ENCODE measurements at places on chromosomes 13 and 19. TPM values are rescaled to one million over a fixed set of nuclear protein-coding genes. Genes with fewer than 3 reads are reported as not detected.

- H3K27ac ChIP-seq = peak overlapping the region; percentile 19
- H3K4me1 ChIP-seq = peaks cover 11% of the 10 kb centered on the region
- no peak for DNase-seq
- no peaks in the 10 kb centered on the region for H3K27me3 ChIP-seq
- peaks cover 99% of the 10 kb centered on the region for H3K36me3 ChIP-seq
These were observed 11.5 kb upstream of the CCDC97 start for GRCh38 chr19:41298348-41298964.

DNA sequence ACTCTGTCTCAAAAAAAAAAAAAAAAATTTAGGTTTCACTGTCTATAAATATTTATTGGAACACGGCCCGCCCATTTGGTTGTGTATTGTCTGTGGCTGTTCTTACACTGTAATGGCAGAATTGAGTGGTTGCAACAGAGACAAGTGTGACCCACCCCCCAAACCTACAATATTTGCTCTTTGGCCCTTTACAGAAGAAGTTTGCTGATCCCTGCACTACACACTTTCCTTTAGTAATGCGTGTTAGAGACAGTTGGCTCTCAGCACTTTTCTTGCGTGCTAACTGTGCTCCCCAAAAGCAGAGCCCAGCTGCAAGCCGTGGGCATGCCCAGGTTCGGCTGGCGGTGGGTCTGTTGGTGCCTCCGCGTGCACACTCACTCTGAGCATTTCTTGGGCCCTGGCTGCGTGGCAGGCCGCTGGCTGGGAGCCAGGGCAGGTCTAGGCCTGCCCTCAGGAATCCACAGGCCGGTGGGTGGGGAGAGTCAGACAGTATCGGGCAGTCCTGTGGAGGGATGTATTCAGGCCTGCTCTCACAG lies 72.6 kb downstream of the SIPA1L3 start:
- no peaks in the 10 kb centered on the region for H3K27me3 ChIP-seq
- DNase-seq = no peak
- peaks cover 78% of the 10 kb centered on the region for H3K4me1 ChIP-seq
- H3K4me3 ChIP-seq = no peak overlapping the region
- no peak overlapping the region for H3K27ac ChIP-seq

ZNF568 gene
- total RNA-seq = not detected

GRCh38 chr19:15466851-15467733 lies 2.7 kb upstream of the RASAL3 start:
- peaks cover 7% of the 10 kb centered on the region for H3K4me1 ChIP-seq
- no peak overlapping the region for H3K4me3 ChIP-seq
- H3K27ac ChIP-seq = no peak overlapping the region

KANK3 gene
- total RNA-seq = not detected

- no peaks in the 10 kb centered on the region for H3K4me1 ChIP-seq
- no peaks in the 10 kb centered on the region for H3K27me3 ChIP-seq
- no peak overlapping the region for H3K4me3 ChIP-seq
- DNase-seq = no peak
These were observed 648.8 kb upstream of the SPRY2 start for GRCh38 chr13:80989747-80990146.

CACNA1A gene
- not detected for total RNA-seq

CEACAM20 gene
- total RNA-seq = not detected

DNA sequence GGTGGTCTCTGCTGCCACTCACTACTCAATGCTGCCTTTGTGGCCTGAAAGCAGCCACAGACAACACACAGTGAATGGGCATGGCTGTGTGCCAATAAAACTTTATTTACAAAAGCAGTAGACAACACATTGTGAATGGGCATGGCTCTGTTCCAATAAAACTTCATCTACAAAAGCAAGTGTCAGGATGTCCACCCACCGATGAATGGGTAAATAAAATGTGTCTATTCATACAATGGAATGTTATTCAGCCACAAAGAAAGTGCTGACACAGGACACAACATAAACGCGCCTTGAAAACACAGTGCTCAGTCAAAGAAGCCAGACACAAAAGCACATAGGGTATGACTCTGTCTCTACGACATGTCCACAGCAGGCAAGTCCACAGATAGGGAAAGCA lies 20.1 kb downstream of the ZSCAN5A start:
- H3K27ac ChIP-seq = no peak overlapping the region
- H3K4me3 ChIP-seq = no peak overlapping the region
- H3K36me3 ChIP-seq = no peaks in the 10 kb centered on the region
- H3K4me1 ChIP-seq = no peaks in the 10 kb centered on the region

- no peak for DNase-seq
- H3K27me3 ChIP-seq = peaks cover 42% of the 10 kb centered on the region
- no peak overlapping the region for H3K27ac ChIP-seq
- H3K4me3 ChIP-seq = no peak overlapping the region
- H3K4me1 ChIP-seq = no peaks in the 10 kb centered on the region
These were observed 98.8 kb downstream of the ING1 start for GRCh38 chr13:110812121-110812868.

DNA sequence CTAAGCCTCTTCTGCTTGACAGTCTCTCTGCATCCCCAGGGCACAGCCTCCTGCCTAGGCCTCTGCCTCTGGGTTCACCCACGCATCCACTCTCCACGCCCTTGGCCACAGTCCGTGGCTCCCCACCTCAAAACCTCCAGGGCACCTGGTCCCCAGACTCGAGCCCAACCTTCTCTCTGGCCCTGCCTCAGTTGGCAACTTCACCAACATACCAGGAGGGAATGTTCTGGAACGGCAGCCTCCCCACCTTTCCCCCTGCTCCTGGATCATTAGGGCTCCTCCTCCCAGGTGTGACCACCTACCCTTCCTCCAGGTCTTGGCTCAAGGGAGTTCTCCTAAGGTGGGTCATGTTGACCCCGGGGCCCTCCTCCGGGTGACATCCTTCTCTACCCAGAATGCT lies 69.1 kb downstream of the SOX1 start:
- H3K27ac ChIP-seq = no peak overlapping the region
- H3K27me3 ChIP-seq = peaks cover 81% of the 10 kb centered on the region
- DNase-seq = peak; percentile 44
- no peak overlapping the region for H3K4me3 ChIP-seq
- no peaks in the 10 kb centered on the region for H3K36me3 ChIP-seq

DNA sequence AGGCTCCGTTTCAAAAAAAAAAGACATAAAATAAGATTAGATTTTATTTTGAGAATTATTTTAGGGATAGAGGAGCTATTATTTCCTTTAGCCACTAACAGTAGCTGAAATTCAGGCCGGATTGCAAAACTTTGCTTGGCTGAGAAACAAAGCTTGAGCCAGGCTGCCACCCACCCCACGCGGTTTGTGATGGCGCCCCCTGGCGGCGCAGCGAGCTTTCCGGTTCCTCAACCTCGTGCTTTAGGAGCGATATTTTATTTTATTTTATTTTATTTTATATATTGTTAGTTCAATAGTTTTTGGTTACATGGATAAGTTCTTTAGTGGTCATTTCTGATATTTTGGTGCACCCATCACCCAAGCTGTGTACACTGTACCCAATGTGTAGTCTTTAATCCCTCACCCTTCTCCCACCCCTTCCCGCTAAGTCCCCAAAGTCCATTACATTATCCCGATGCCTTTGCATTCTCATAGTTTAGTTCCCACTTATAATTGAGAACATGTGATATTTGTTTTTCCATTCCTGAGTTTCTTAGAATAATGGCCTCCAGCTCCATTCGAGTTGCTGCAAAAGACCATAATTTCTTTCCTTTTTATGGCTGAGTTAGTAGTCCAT lies 19.8 kb upstream of the CEACAM4 start:
- no peaks in the 10 kb centered on the region for H3K36me3 ChIP-seq
- H3K27ac ChIP-seq = no peak overlapping the region
- DNase-seq = no peak
- peaks cover 2% of the 10 kb centered on the region for H3K27me3 ChIP-seq
- H3K4me3 ChIP-seq = no peak overlapping the region

SELENOV gene
- not detected for total RNA-seq

DNA sequence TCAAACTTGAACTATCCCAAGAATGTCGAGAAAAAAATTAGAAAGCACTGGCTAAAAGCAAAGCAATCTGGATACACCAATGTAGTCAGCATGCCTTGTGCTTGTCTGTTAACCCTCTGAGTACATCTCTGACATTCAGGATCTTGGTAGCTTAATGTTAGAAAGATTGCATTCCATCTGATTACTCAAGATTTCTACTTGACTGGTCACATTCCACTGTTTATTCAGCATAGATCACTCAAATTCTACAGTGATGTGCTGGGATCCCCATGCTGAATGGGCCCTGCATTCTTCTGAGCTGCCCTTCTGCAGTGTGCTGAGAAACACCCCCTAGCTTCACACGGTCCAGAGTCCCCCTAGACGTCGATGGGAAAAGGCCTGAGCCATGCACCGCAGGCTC lies 295.4 kb upstream of the MAB21L1 start:
- H3K27me3 ChIP-seq = no peaks in the 10 kb centered on the region
- H3K36me3 ChIP-seq = no peaks in the 10 kb centered on the region
- H3K4me3 ChIP-seq = no peak overlapping the region
- DNase-seq = peak; percentile 83
- H3K27ac ChIP-seq = peak overlapping the region; percentile 88
- peaks cover 51% of the 10 kb centered on the region for H3K4me1 ChIP-seq

LAIR2 gene
- not detected for total RNA-seq

MIR17HG gene
- total RNA-seq = 1.6 TPM

DNA sequence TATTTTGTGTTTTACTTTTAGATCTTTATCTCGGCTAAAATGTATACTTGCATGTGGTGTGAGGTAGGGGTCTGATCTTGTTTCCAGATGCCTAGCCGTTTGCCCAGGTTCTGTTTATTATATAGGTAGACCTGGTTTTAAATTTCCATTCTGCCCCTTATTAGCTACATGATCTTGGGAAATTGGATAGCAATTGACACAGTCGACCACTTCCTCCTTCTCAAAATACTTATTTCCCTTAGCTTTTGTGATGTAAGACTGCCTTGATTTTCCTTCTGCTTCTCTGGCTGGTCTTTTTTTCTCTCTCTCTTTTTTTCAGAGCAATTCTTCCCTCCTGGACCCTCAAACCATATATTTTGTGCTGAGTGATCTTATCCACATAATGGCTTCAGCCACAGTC lies 3.0 kb upstream of the PGLYRP1 start:
- no peak for DNase-seq
- H3K27me3 ChIP-seq = no peaks in the 10 kb centered on the region
- H3K27ac ChIP-seq = no peak overlapping the region

DNA sequence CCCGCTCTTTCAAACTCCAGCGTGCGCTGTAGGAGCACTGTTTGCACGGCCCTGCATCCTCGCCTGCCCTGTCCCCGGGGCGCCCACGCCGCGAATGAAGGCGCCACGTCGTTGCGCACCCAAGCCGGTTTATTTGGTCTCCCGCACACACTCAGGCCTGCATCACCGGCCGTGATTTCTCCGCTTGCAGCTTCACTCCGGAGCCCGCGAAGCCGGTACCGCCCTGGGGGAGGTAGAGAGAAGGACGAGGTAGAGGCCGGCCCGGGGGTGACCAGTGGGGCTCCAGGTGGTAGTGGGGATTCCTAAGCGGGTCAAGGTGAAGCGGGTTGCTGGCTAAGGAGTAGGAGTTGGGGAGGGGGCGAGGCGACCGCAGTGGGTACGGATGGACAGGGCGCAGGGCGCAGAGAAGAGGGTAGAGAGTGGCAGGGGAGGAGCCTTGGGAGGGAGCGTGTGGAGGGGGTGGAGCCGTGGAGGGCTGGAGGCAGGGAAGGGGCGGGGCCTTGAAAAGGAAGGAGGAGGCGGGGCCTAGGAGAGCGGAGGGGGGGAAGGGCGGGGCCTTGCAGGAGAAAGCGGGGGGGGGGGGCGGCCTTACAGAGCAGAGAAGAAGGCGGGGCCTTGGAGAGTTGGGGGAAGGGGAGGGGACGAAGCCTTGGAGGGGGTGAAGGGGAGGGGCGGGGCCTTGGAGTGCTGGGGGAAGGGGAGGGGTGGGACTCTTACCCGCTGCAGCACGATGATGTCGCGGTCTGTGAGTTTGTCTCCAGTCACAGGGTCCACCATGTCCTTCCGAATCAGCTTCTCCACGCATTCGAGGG lies 24.6 kb downstream of the NOSIP start:
- peaks cover 11% of the 10 kb centered on the region for H3K4me1 ChIP-seq
- H3K4me3 ChIP-seq = no peak overlapping the region
- H3K36me3 ChIP-seq = peaks cover 69% of the 10 kb centered on the region
- no peak overlapping the region for H3K27ac ChIP-seq

DNA sequence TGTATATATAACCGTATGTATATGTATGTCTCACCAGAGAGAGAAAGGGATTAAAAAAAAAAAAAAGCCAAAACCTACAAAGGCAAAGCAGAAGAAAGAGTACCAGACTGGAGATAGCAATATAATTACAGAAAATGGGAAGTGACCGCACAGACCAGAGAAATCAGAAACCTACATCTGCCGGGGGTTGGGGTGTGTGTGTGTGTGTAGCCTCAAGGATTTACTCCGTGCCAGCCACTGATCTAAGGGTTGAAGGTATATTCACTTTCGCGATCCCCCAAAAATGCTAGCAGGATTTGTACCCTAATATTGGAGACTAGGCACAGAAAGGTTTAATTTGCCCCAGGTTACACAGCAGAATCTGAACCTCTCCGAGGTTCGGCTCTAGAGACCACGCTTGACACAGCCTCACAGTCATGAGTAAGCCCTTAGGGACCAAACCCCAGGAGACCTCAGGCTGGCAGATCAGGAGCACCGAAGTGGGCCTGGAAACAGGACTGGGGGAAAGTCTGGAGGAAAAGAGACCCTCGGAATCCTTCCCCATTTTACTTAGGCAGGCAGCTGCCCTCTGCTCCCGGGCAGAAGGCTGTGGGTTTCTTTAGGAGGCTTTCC lies 14.8 kb downstream of the ARL11 start:
- no peaks in the 10 kb centered on the region for H3K27me3 ChIP-seq
- H3K4me3 ChIP-seq = no peak overlapping the region
- no peak for DNase-seq
- H3K4me1 ChIP-seq = no peaks in the 10 kb centered on the region
- H3K27ac ChIP-seq = no peak overlapping the region

- H3K36me3 ChIP-seq = no peaks in the 10 kb centered on the region
- H3K27ac ChIP-seq = no peak overlapping the region
- DNase-seq = no peak
- no peak overlapping the region for H3K4me3 ChIP-seq
- H3K4me1 ChIP-seq = no peaks in the 10 kb centered on the region
- H3K27me3 ChIP-seq = no peaks in the 10 kb centered on the region
These were observed 1372.1 kb downstream of the PCDH9 start for GRCh38 chr13:65857942-65858565.

DNA sequence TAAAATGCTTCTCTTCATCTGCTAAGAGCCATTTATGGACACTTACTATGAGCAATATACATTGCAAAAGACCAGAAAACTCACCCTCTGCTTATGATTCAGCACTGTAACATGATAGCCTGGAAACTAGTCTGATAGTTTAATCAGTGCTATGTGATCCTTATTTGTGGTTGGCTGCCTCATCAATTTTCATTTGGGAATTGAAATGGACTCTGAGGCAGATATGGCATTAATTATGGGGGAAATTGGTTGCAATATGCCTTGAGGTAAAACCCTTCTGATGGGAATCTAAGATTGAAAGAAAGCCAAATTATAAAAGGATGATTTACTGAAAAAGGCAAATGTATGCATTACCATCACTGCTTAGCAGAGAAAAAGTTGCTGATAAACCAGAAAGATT lies 33.5 kb downstream of the FAM216B start:
- no peak overlapping the region for H3K4me3 ChIP-seq
- no peaks in the 10 kb centered on the region for H3K27me3 ChIP-seq
- H3K36me3 ChIP-seq = no peaks in the 10 kb centered on the region
- peaks cover 28% of the 10 kb centered on the region for H3K4me1 ChIP-seq

Measured in SJSA1 (cell line).